ENCODE measurements at places on chromosomes 12 and 14. TPM values are rescaled to one million over a fixed set of nuclear protein-coding genes. Genes with fewer than 3 reads are reported as not detected.

- DNase-seq: no peak
Measured at GRCh38 chr14:104403421-104404220, 175.9 kb upstream of the C14orf180 start.

LPAR5 gene
- 4.1 TPM for total RNA-seq

GRCh38 chr12:131459773-131460365 is 251.0 kb upstream of the SFSWAP start:
- no peak for DNase-seq

TAS2R19 gene
- total RNA-seq: 3.9 TPM

GRCh38 chr14:100662879-100663760 is 63.6 kb upstream of the DLK1 start:
- DNase-seq: peak; percentile 39

TFCP2 gene
- total RNA-seq: 7.1 TPM

DNA sequence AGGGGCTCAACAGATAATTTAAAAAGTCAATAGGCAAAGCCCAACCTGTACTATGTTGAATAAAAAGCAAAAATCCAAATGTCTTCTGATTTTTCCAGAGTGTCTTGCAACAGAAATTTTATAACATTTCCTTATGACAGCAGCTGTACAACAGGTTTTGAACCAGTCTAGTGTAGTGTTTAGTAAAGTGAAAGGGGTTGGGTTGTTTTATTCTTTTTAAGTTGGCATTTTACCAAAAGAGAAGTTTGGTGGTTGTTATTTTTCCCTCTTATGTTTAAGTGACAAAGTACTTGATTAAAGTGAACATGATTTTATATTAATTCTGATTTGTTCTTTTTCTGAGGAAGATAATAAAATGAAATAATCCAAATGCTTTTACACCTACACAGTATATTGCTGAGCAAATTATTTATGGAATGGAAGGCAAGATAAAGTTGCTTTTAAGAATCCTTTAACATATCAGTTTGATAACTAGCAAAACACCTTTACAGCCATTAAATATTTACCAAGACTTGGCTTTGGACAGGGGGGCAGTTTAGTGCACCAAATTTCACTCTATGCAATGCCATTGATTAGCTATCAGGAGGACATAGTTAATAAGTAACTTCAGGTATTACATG is 128.9 kb downstream of the FOXA1 start:
- no peak for DNase-seq

C12orf50 gene
- not detected for total RNA-seq

- DNase-seq: no peak
Measured at GRCh38 chr12:95393191-95393790, 80.7 kb upstream of the METAP2 start.

- no peak for DNase-seq
Measured at GRCh38 chr14:55661029-55661428, 81.0 kb downstream of the KTN1 start.

GRCh38 chr14:99272899-99273765 is 1.1 kb upstream of the BCL11B start:
- DNase-seq: peak; percentile 35

DNA sequence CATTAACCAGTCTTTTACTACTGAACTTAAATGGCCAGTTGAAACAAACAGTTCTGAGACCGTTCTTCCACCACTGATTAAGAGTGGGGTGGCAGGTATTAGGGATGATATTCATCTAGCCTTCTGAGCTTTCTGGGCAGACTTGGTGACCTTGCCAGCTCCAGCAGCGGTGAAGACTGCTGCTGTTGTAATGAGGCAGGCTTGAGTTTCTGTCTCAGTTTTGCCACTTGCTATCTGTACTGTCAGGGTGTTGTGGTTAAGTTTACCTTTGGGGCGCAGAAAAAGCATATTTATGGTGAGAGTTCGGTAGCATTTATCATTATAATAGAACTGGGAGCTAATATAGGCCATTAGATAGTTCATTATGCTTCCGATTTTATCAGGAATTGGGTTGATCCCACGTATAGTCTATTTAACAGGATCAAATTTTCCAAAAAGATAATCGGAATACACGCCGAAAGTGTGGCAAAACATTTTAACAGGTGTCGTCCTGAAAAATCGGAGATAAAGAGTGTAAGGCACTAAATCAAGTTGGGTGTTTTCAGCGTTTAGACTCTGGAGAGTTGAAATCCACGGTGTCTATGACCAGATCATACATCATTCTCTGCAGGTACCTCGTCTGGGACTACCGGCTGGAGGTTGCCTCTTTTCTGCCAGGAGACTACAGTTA is 688 bp upstream of the NECAP1 start:
- DNase-seq: no peak

DNA sequence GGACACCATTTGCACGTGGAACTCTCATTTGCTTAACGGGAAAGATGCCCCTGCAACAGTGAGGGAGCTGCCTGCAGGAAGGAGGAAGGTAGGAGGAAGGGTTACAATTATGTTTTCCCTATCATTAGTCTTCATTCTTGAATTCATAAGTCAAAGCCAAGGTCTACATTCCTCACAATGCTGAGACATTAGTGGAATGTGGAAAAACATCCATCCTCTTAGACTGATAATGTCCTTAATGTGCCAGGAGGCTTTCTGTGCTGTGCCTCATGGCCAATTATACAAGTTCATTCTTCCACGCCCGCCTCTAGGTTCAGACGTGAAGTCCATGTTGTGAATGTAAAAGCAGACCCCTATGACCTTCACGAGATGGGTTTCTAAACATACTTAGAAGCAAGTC is 1212.4 kb upstream of the TMEM132C start:
- no peak for DNase-seq

GRCh38 chr14:73976125-73976524 is 26.0 kb downstream of the COQ6 start:
- DNase-seq: no peak

DNA sequence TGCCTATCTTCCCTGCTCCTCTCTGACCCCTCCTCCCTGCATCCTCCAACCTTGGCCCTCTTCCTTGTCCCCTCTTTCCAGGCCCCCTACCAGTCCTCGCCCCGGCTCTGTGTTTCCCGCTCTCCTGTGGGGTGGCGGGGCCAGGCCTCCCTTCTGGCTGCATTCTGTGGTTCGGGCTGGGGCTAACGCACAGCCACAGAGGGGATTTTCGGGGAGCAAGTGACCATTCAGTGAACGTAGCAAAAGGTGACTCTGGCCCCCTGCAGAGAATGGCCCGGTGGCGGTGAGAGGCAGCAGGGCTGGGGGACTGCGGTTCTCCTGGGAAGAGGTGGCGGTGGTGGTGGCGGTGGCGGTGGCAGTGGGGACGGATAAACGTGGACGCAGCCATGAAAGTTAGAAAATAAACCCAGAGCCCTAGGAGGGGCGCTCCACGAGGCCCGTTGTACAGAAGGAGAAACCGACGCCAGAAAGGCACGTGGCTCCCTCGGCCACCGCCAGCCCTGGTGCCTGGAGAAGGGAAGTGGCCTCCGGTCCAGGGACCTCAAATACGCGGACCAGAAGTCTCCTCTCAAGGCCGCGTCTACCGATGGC is 269.6 kb downstream of the ADGRD1 start:
- no peak for DNase-seq

DNA sequence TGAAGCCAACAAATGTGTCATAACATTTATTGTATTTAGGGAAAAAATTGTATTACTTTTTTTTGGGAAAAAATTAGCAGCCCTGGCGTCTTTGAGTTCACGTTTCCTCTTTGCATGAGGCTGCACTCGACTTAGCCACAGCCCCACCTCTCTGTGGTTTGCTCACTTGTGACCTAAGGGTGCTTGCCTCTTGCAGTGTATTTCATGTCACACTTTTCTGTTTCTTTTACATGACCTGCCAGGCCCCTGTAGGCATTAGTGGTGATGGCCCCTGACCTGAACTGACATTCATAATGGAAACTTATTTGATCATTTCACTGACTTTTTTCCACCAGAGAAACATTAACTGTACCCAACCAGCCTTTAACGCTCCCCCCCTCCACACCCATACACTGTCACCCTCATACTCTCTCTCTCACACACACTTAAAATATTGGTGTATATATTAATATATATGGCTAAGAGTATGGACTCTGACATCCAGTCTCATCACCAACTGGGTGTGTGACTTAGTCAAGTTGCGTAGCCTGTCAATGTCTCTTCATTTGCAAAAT is 122.9 kb downstream of the PRKCH start:
- DNase-seq: no peak

DNA sequence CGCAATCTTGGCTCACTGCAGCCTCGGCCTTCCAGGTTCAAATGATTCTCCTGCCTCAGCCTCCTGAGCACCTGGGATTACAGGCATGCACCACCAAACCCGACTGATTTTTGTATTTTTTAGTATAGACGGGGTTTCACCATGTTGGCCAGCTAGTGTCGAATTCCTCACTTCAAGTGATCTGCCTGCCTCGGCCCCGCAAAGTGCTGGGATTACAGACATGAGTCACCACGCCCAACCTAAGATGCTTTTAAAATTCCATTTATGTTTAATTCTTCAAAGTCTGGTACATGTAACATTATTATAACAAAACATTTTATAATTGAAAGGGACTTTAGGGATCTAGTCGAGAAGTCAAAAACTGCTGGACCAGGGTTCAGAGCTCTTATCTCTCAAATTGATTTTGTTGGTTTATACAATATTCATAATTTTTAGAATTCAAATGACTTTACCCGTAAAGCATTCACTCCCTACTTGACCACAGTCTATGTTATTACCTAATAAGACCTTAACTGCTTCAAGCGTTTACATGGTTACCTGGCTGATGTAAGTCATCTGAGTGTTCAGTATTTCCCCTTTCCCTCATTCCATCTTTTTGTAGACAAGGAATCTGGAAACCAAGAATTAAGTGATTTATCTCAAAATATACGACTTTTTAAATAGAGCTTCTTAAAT is 28.2 kb downstream of the RAP1B start:
- no peak for DNase-seq

DNA sequence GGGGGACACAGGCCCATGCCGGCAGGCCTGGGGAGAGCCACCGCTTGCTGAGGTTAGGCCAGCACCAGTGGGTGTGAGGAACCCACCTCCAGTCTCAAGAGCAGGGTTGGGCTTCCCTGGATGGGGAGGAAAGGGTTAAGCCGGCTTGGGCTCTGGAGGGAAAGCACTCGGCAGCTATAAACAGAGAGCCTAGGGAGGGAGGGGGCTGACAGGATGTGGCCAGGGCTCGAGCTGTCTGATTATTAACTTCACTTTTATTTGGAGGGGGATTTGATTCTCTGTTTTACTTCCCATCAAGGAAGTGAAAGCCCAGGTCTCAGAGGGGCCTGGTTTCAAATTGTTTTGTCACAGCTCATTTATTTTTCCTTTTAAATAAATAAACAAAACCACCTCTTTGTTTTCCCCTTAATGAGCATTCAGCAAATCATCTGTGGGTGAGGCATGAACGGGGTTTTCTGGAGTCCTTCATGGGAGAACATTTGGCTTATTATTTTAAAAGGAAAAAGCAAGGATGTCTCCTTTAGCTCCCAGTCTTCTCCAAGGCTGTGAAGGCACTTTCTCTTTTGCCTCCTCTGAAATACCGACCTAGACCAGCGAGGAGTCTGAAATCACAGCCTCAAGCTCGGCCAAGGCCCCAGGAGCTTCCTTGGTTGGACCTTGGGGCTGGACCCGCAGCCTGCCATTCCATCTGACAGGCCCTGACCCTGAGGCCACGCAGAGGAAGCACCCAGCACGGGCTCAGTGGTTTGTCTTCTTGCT is 21.9 kb upstream of the ZFP36L1 start:
- no peak for DNase-seq

GRCh38 chr14:90301668-90302090 is 30.1 kb downstream of the NRDE2 start:
- DNase-seq: peak; percentile 59

DNA sequence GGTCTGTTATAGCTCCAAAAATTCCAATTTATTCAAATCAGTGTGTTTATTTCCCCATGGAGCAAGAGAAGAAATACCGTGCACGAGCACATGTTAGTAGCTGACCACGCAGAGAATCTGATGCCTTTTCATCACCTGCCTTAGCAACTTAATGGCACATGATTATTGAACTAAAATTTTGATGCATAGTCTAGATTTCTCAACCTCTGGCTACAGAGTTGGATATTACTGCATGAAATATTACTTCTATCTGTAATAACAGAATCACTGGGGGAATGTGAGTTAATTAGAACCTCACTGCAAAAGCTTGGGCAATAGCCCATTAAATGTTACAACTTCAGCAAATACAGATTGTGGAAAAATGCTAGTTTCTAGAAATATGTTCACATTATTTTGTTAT is 335.8 kb downstream of the FLRT2 start:
- DNase-seq: no peak

- peak; percentile 59 for DNase-seq
Measured at GRCh38 chr12:29317556-29318363, 63.2 kb downstream of the ERGIC2 start.

- peak; percentile 73 for DNase-seq
Measured at GRCh38 chr12:47744005-47744651, 14.6 kb downstream of the RAPGEF3 start.

CLEC6A gene
- under 0.01 TPM for total RNA-seq

IL22 gene
- total RNA-seq: not detected

- DNase-seq: no peak
Measured at GRCh38 chr12:128018067-128018466, 248.9 kb upstream of the TMEM132C start.

HELB gene
- total RNA-seq: 2.2 TPM

- peak; percentile 68 for DNase-seq
Measured at GRCh38 chr14:105173901-105174894, 5.6 kb upstream of the JAG2 start.

DNA sequence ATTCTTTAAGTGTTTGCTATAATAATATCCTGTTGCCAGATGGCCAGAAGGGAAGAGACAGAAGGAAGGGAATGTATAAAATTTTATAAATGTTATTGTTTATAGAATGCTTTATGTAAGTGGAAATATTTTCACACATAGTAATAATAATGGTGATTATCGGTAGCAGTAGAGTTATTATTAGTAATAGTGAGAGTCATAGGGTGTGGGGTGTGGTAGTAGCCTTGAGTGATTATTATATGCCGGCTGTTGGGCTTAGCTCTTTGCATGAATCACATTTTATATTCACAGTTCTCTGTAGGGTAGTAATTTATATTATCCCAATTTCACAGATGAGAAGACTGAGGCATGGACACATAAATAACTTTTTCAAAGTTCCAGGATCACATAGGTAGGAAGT is 391.4 kb downstream of the C12orf75 start:
- peak; percentile 18 for DNase-seq

DNA sequence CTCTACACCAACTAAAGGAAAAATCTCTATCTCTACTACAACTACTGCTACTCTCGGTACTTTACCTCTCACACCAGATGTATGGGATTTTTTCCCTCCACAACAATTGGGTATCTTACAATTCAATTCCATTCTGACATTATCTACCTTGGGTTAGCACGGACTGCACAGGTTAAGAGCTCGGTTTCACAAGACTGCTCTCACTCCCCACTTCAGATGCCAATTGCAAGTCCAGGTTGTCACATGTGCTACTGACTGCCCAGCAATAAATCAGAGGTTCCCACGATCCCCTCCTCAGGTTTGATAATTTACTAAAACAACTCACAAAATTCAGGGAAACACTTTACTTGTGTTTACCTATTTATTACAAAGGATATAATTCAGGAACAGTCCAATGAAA is 58.0 kb downstream of the OVCH1 start:
- DNase-seq: no peak

GRCh38 chr12:69179786-69180185 is 59.6 kb upstream of the CPSF6 start:
- DNase-seq: no peak

CLEC1B gene
- not detected for total RNA-seq

GRCh38 chr14:22658946-22659345 is 14.8 kb upstream of the OR6J1 start:
- no peak for DNase-seq
